ENCODE measurements at places on chromosomes 4 and X.

- DNase-seq: no peak
These were observed 1382.5 kb downstream of the C4orf33 start for GRCh38 chr4:130478406-130478805.

- no peak for DNase-seq
These were observed 1495.5 kb upstream of the ADGRL3 start for GRCh38 chr4:59704616-59705015.

DNA sequence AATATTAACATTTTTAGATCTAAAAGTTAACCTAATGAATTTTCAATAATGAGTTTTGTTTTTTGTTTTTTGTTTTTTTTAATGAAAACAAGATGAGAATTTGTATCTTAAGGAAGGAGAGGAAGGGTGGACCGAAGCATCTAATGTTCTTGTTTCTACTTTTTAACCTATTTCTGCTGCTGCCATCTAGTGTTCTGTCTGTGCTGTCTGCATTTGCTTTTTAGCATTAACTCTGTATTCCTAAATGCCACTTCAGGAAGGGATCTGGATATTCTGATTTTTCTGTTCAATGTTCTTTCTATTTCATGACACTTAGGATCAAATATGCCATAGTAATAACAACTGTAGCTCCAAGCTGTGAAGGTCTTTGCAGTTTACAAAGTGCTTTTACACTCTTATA is 161.7 kb downstream of the BRWD3 start:
- DNase-seq: no peak

- DNase-seq: no peak
These were observed 266.2 kb upstream of the LDB2 start for GRCh38 chr4:17164666-17165065.

DNA sequence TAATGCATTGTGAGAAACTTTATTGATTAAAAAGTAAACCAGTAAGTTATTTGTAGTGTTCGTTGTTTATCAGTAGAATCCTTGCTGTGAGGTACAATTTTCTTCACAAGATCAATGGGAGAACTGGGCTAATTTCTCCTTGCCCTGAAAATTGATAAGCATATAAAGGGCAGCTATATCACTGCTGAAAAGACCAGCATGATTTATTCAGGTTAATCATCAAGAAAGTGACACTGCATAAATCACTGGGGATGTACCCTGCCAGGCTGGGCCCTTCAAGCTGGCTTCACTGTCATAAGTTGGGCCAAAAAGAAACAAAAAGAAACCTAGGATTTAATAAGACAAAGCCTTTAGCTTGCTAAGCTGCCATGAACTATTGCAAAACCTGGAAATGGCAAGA is 746.7 kb downstream of the STPG2 start:
- DNase-seq: no peak

- no peak for DNase-seq
These were observed 10.8 kb downstream of the CXCL8 start for GRCh38 chr4:73751166-73751565.

- DNase-seq: no peak
These were observed 35.7 kb downstream of the GATB start for GRCh38 chr4:151725087-151725486.

DNA sequence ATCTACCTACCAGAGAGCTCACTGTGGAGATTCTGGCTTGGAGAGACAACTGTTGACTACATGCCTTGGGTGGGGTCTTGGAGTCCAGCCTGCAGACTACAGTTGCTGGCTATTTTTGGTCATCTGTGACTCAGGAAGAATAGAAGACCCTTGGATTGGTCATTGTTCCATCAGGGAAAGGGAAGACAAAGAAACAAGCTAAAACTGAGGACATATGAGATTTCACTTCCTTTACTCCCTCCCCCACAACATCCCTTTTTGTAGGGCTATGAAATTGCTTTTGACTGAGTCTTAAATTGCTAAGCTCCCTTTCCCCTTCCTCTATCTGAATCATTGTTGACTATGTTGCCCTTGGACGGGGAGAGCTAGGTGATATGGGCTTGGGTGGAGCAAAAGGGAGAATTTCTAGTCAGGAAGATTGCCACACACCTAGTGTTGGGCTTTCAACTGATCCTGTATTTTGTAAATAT is 11.7 kb downstream of the MSN start:
- DNase-seq: no peak

DNA sequence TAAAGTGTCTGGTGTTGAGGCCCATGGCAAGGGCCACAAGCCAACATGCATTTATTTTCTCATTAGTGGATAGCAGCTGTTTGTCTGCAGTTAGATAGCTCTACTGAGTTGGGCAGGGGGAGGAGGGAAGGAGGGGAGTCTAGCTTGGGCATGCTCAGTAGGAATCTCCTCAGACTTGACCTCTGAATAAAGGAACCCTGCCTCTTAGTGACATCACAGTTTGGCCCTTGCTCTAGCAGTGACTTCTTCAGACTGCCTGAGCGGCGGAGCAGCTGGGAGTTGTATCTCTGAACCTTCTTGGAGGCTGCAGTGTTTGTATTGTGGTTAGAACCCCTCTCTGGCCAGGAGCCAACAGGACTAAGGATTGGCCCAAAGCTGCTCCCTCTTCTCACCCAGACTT is 57.4 kb downstream of the BCORL1 start:
- DNase-seq: no peak

GRCh38 chr4:155666344-155667221 is at the start of gene GUCY1A1:
Gene GUCY1A1, plus strand, starts transcription at chr4:155666848. Its CDS starts 30,020 bp downstream, at chr4:155696868.
- DNase-seq: no peak

DNA sequence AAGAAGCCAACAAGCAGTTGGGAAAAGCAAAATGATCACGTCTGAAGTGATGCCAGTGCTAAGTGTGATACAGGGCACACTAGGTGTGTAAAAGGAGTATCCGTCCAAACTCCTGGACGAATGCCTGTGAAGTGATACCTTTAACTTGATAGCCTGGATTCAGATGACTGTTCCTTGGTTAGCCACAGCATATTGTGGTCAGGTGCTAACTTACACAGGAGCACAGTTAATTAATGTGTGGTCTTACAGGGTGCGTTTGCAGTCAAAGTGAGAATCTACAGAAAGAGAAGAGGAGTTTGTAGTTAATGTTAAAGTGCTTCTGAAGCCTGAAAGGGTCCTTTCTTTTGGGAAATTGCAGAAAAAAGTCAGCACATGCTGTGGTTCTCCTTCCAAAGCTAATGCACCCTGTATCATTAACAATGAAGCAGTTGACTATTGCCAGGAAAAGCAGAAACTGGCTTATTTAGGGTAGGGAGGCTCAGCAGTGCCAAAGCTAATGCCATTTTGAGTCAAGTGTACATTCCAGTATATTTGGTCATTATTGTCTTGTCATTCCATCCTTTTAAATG is 61.1 kb downstream of the DCLK2 start:
- no peak for DNase-seq

- no peak for DNase-seq
These were observed 49.5 kb downstream of the GPR50 start for GRCh38 chrX:151225843-151226242.

DNA sequence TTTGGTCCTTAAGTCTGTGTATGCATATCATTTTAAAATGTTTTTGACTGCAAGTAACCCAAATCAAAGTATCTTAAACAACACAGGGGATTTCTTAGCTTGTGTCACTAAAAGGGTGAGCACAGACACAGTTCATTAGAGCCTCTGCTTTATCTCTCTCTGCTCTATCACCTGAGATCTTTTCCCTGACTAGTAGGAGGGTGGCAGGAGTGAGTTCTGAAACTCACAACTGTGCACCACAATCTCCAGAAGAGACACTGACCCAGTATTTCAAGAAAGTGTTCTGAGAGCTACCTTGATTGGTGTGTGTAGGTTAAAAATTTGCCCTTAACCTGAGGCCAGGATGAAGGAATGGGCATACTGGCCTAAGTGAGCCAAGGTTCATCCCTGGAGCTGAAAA is 24.8 kb downstream of the CCSER1 start:
- DNase-seq: no peak

- DNase-seq: no peak
These were observed 10.4 kb downstream of the AWAT1 start for GRCh38 chrX:70244881-70245280.

DNA sequence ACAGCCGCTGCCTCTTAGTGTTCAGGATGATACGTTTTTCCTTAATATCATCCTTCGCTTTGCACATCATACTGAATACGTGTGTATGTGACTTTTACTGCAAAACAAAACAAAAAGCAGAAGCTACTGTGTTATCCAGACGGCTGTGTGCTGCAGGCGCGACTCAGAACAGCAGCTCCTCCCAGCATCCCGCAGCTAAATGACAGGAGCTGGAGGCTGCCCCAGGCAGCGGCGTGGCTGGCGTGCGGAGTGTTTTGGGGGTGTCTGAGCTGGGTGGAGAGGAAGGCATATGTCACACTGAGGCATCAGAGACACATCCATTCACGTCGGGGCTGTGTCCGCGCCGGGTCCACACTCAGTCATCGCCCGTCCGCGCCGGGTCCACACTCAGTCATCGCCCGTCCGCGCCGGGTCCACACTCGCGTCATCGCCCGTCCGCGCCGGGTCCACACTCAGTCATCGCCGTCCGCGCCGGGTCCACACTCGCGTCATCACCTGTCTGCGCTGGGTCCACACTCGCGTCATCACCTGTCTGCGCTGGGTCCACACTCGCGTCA is 16.6 kb downstream of the PCGF3 start:
- no peak for DNase-seq

DNA sequence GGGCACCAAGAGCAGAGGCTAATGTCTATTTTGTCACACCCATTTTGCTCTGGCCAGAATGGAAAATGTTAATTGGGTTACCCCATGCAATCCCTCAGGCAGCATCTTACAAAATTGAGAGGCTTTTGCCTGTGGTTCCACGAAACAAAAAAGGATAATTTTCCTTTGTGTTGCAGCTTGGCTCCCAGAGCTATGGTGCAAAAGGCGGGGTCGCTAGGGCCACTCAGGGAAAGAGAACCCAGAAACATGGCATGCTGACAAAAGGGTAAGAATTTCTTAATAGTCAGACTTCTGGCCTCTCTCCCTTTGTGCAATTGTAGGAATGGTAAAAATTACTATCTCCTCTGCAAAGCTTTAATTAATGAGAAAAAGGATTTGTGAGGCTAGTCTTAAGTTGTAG is 119.6 kb upstream of the BANK1 start:
- no peak for DNase-seq

DNA sequence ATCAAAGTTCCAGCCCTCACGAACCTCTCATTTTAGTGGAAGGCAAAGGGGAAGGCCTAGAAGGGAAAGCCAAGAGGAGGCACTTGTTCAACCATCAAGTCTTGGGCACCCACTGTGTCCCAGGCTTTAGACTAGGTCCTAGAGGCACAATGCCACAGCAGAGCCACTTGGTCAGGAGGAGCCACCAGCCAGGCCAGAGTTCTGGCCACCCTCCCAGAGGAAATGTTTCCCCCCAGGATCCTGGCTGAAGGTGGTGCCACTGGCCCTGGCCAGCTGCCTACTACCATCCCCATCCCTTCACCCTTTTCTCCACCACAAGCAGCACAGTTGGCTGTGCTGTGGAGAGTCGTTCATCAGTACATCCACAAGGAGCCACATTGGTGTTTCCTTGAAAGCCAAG is 34.3 kb upstream of the XPNPEP2 start:
- DNase-seq: no peak

DNA sequence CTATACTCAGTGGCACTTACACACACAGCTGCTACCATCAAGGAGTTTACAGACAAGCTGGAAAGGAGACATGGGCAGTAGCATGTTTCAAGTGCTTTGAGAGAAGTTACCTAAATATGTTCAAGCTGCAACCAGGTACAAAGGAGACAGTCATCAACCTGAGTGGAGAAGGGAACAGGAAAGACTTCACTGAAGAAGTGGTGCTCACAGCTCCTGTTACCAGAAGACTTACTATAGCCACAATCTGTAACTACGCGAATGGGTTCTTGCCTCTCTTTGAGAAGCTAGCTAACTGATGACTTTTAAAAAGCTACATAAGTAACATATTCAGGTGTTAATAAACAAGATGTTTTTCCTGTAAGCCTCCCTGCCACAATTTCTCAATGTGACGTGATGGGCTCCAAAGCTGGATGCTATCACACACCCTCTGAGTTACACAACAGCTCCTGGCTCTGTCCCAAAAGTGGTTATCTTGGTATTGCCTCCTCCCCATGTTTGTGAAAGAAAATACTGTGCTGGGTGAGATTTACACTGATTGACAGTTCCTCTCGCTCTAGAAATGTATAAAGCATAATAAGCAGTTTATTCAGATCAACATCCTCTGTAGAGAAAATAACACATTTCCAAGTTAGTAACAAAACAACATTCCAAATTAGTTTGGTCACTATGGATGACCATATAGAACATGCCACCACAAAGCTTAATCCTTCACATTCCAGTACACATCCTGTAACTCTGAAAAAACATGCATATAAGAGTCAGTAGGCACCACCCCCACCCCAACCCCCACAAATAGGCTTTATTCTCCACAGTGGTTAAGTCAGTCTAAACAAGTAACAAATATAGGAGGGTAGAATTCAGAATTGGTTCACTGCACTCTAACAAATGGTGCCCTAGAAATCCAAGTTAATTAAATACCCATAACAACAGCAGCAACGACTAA is 81.8 kb downstream of the FRYL start:
- no peak for DNase-seq

- no peak for DNase-seq
These were observed 629.1 kb upstream of the ATOH1 start for GRCh38 chr4:93199492-93199891.

DNA sequence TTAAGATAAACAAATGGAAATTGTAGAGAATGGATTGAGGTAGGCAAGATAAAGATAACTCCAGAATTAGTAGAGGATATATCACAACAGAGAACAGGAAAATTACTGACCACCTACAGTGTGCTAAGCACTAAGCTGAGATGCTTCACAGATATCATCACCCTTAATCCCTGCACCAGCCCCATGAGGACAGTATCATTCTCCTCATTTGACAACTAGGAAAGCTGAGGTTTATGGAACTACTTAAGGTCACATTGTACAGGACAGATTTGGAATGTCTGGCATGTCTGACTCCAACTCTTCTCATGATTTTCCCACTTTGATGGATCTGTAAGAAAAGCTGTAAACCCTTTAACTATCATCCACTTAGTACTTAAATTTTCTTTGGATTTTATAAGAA is 95.5 kb downstream of the CASK start:
- no peak for DNase-seq

DNA sequence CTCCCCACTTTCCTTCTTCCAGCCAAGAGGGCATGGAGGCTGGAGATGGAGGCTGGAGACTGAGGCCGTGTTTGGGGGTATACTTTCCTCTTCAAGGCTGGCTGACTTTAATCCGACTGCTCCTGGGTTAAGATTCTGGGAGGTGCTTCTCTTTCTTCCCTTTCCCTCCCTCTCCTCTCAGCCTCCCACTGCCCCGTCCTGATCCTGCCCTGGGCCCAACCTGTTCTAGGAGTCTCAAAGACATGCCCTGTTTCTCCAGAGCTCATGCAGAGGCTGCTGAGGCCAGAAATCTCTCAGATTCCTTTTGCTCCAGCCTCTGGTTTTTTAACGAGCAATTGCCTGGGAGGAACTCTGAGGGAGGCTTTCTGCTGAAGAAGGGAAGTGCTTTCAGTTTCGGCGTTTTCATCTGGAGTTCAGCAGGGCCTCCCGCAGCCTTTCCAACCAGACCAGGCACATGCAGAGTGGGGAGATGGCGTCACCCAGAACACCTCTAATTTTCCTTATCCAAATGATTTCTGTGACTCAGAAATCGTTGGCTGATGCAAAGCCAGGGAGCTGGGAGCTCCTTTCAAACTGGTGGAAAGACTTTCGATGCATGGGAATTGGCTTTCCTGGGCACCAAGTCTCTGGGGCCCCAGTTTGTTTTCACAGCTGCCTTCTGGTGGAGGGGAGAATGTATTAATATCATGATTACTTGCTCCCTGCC is 34.5 kb upstream of the FAM9C start:
- DNase-seq: no peak

- DNase-seq: no peak
These were observed 383.1 kb upstream of the LCORL start for GRCh38 chr4:18404642-18405041.

- DNase-seq: no peak
These were observed 66.8 kb downstream of the SLC2A9 start for GRCh38 chr4:9954468-9954867.
